ENCODE measurements at places on chromosomes 12 and 14.

GRCh38 chr14:50116966-50117365 lies 594 bp upstream of the VCPKMT start:
- DNase-seq: no peak

GRCh38 chr12:132202929-132203721 lies 58.9 kb downstream of the NOC4L start:
- DNase-seq: no peak

DNA sequence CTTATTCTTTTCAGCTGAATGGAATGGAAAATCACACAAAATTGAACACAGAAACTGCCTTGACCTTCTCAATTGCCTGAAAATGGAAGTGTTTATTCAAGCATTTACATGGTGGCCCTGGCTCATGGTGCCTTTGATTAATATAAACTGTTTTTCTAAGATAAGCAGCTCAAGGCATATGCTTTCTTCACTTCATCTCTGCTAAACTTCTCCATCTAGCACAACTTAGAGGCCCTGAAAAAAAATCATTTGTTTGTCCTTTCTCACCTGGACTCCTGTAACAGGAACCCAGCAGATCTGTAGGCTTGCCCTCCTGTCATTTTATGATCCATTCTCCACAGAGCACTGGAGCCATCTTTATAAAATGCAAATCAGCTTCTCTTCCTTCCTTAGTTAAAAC lies 117.5 kb upstream of the KRR1 start:
- no peak for DNase-seq

DNA sequence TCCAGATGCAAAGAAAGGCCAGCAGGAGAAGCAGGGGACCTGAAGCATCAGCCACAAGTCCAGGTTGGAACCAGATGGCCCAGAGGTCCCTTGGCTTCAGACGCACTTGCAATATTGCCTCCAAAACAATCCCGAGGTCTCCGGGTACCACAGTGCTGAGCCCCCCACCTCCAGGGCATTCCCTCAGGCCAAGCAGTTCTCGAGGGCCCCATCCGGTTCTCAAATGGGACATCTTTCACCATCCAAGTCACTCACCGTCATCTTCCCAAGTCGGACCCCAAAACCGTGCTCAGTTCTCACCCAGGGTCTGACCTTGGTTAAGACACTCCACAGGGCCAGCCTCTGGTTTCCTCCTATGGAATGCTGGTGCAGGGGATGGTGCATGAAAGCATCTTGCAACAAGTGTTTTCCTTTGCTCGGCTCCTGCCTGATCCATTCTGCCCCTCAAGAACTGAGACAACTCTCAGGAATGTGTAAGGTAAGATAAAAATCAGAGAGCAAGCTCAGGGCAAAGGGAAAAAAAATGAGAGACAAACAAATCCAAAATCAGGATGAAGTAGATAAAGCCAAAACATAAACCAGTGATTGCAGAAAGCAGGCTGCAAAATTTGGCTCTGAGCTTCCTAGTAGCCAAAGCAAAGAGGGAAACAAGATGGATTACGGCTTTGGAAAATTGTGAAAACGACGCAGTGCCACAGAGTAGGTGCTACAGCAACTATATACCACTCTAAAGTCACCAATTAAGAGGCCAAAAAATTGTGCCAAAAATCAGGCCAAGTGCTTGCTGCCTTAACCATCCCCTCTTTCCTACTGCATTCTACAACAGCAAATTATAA lies 8.0 kb downstream of the NCOR2 start:
- no peak for DNase-seq

GRCh38 chr12:116969615-116970585 lies 59.1 kb downstream of the FBXW8 start:
- no peak for DNase-seq
